ENCODE measurements at places on chromosomes 2 and 18.

GRCh38 chr2:215313255-215313613 lies 1.4 kb downstream of the ATIC start:
- DNase-seq = no peak

- no peak for DNase-seq
Measured at GRCh38 chr2:189147989-189148388, 31.6 kb downstream of the COL5A2 start.

DNA sequence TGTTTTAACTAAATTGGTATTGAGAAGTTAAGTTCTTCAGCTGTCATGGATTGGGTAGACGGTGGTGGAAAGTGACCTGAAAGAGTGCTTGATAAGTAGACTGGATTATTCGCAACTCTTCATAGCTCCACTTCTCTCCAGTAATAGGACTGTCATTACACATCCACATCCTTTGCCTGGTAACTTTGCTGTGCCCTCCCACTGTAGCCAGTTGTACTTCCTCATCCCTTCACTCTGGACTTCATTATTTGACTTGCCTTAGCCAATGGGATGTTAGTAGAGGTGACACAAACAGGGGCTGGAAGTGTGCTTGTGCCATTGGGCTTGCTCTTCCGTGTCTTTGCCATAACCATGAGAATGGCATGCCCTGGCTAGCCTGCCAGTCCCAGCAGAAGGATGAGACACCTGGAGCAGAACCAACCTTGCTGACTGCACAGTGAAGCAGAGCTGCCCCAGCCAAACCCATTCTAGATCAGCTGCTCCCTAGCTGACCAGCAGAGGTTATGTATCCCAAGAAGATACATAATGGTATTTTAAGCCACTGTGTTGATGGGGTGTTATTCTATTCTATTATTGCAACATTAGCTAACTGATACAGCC lies 16.9 kb downstream of the QPCT start:
- no peak for DNase-seq

DNA sequence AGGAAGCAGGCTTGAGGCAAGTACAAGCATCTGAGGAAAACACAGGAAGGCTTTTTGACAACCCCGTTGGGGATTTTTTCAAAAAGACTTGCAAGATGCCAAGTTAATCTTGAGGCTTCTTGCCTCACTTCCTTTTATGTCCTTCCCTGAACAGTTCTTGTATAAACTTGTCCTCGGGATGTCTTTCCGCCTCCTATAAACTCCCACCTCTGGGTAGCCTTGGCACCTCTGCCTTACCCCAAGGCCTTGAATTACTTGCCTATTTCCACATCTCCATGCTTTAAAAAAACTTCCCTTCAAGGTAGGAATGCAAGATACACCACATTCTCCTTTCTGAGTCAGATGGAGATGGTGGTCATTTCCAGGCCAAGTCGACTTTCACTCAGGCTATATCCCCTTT lies 106.4 kb upstream of the RBBP8 start:
- DNase-seq = no peak

GRCh38 chr2:174692256-174692919 lies 71.9 kb downstream of the CHRNA1 start:
- DNase-seq = no peak

DNA sequence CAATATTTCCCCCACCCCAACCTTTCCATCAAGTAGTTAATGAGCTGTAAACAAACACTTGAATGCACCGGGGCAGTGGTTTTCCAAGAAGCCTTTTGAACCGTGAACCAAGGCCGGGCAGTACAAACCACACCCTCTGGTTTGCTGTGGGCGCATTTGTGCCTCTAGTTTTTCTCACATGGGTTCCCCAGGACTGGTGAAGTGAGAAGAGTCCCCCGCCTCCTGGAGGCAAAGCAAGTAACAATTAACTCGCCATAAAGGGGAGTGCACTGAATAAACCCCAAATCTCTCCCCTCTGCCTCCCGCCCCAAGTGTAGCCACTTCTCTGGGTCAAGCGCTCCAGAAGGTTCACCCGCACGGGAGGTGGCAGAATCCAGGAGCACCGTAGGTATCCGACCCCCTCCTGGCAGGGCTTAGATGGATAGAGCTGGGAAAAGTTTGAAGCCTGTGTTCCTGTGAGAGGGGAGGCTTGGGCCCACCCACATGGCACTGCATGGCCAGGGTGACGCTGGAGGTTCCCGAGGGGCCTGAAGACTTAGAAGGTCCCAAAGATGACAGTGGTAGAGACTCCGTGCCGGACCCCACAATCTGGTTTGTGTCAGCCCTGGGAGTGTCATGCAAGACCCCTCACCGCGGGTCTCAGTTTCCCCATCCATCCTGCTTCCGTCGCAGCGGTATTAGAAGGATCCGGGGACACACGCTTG lies 182.2 kb downstream of the SMAD2 start:
- DNase-seq = no peak

DNA sequence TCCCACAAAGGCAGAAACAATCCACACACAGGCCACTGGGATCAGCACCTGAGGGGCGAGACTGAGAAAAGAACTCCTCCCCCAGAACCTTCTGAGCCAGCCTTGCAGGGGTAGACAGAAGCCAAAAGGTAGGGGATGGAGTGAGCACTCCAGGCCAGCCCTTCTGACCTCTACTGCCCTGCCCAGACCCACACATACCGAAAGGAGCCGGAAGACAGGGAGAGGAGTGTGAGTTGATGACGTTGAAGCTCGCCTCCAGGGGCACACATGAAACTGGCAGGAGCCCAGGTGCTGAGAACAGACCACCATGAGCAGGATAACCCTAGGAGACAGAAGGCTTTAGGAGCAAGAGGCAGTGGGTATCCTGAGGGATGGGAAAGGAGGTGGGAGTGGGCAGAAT lies 1.8 kb downstream of the SLC23A3 start:
- no peak for DNase-seq

- no peak for DNase-seq
Measured at GRCh38 chr2:152701198-152701597, 16.1 kb downstream of the PRPF40A start.

- DNase-seq = no peak
Measured at GRCh38 chr2:26034637-26034992, 731 bp downstream of the RAB10 start.

GRCh38 chr2:113848758-113849415 lies 41.0 kb upstream of the ACTR3 start:
- DNase-seq = peak; percentile 44

DNA sequence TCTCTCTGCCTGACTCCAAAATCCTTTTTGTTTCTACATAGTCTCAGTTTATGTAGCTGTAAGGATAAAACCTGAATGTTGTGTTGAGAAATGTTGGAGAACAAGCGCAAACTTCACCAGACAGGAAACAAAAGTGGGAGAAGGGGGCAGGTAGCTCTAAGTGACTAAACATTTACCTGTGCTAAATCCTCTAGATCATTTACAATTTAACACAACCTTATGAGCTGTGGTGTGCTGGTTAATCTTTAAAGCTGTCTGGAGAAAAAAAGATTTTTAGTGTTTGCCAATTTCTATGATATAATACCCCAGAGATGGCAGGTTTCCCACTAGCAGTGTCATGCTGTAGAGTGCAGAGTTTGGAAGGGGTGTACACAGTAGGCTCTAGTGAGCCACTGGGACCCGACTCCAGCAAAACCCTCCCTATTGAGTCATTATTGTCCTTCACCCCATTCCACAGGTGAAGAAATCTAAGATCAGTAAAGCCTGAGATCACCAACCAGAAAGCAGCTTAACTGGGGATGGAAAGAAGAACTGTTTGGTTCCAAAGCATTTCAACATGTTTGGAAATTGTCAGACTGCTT lies 992.0 kb downstream of the DCDC2C start:
- DNase-seq = no peak

GRCh38 chr18:13233787-13234783 lies 15.5 kb downstream of the LDLRAD4 start:
- DNase-seq = no peak

GRCh38 chr2:31828891-31829290 lies 181.9 kb downstream of the MEMO1 start:
- no peak for DNase-seq

DNA sequence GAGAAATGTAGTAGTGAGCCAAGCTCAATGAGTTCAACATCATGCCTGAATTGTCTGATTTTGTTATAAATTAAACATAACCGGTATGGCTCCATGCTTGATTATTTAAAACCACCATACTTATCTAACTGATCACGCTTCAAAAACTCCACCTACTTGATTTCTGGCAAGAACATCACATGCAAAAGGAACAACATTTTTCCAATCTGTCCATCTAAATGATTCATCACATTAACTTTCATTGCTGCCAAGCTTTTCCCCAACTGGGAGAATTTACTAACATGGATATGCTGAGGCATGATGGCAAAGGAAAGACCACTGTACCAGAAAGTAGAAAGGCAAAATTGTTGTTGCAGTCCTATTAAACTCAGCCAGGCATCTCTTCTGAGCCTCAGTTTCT lies 286.8 kb downstream of the TRIB2 start:
- DNase-seq = no peak

GRCh38 chr2:140942284-140942683 lies 1188.5 kb downstream of the LRP1B start:
- no peak for DNase-seq

DNA sequence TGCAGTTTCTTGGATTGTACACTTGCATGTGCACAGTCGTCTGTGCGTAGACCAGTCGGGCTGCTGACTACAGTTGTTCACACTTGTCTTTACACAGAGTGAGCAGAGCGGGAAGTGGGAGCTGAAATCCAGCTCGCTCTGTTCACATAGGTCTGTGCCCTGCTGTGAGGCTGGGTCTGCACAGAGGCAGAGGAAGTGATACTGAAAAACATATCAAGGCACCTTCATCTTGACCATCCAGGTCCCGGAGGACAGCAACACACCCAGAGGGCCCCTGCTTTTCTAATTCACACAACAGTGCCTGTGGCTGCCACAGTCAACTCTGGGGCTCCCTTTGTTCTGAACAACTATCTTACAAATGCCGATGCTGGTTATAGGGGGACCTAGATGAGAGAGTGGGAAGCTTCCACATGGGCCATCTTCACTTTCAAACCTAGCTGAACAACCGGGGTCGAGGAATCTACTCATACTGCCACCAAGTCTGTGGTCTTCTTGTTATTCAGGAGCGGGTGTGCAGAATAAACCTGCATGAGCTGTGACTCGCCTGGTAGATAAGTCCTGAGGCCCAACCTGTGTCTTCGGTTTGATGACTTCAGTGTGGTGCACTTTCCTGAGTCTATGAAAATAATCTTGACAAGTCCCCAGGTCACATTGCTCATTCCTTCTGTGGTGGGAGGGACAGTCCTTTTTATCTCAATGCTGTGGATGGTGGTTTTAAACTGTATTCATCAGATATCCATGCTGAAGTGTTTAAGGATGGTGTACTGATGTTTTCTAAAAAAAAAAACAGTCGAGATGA lies 3.5 kb upstream of the ADNP2 start:
- peak; percentile 45 for DNase-seq

DNA sequence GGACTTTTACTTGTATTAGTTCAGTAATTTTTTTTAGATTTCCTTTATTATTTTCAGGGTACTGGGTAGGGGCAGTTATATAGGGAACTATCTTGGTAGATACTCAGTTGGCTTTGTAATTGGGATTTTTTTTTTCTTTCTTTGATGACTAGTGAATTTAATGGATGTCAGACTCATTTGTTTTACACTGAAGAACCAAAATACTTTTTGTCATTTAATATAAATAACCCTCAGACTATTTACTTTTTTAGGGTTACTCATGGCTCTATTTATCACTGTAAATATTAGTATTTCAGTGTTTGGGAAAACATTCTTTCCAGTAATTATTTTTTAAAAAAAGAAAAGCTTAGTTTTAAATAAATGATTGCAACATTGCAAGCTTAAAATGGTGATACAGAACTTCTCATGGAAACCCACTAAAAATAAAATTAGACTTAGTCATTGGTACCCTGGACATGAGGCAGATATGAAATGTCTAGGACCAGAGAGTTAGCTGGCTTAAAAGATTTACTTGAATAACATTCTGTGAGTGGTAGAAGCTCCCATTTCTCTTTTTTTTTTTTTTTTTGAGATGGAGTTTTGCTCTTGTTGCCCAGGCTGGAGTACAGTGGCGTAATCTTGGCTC lies 74.4 kb upstream of the CYP20A1 start:
- DNase-seq = no peak

- no peak for DNase-seq
Measured at GRCh38 chr2:144548088-144548487, 28.2 kb upstream of the ZEB2 start.

- DNase-seq = no peak
Measured at GRCh38 chr2:149192427-149192826, 138.0 kb upstream of the LYPD6 start.

DNA sequence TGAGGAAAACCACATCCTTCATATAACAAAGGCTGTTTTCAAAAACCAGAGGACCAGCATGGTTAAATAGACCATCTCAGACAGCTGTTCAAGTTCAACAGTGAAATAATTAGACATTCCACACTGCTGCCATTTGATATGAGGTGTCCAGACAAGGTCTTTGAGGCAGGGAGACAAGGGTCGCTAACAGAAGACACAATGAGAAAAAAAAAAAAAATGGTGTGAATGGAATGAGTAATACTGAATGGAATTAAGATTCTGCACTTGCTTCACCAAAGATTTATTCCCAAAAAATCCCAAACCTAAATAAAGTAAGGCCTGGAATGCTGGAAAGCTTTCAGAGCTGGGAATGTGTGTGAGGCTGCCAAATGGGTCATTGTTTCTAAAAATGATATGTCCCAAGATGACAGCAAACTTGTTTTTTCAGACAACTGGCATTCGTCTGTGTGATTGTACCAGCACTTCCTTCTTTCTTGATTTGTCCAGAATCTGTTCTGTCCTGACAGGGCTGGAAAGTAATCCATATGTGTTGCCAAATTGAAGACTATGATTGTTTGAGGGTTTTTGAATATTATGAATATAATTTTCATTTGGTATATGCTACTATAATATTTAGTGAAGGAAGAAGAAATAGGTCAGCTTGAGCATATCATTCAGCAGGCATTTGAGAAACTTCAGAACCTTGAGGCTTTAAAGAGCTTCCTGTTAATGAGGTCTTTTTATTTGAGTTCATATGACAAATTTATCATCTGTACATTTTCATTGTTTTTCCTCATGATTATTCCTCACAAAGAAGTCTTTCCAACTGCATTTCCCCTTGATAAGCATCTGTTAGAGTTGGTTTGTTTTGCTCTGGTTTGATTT lies 85.2 kb upstream of the ITGA4 start:
- no peak for DNase-seq

- no peak for DNase-seq
Measured at GRCh38 chr18:44536046-44536445, 144.6 kb upstream of the SETBP1 start.

All from stimulated activated CD8-positive, alpha-beta memory T cell treated with anti-CD3 and anti-CD28 coated beads, Interleukin-4, amount 100 ng/mL, for 48 hours (primary cell).